Pulmonary artery endothelial cell (primary cell): ENCODE measurements at places on chromosomes 1 and 21. TPM values are rescaled to one million over a fixed set of nuclear protein-coding genes. Genes with fewer than 3 reads are reported as not detected.

PROK1 gene
- total RNA-seq: not detected in 2 replicates

OVAAL gene
- total RNA-seq: not detected in 2 replicates

GUCA2B gene
- not detected in 2 replicates for total RNA-seq

C8A gene
- not detected in 2 replicates for total RNA-seq

C1orf74 gene
- total RNA-seq: 2.7 and 4.0 TPM in 2 replicates
